Stimulated activated CD8-positive, alpha-beta memory T cell treated with anti-CD3 and anti-CD28 coated beads, Interleukin-12 subunit alpha, Interleukin-12 subunit beta, amount 100 ng/mL, for 4 hours (primary cell): ENCODE measurements at places on chromosomes 12 and 14.

DNA sequence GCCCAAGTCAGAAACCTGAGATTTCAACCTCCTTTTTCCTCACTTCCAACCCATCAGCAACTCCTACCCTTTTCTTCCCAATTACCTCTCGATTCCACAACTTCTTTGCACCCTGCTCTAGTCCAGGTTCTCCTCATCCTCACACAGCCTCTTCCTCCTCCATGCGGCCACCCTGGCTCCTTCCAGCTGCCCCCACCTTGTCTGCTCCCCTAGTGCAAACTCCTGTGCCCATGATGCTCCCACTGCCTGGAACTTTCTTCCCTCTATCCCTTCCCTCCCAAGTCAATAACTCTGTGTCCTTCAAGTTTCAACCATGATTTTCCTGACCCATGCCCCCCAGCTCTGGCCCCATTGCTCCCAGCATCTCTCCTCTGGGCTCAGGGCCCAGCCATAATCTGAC lies 17.3 kb downstream of the SELPLG start:
- no peak for DNase-seq

- DNase-seq: no peak
Measured at GRCh38 chr14:105066240-105067071, 1.2 kb upstream of the GPR132 start.

- DNase-seq: no peak
Measured at GRCh38 chr12:14390870-14391530, 25.5 kb downstream of the ATF7IP start.

DNA sequence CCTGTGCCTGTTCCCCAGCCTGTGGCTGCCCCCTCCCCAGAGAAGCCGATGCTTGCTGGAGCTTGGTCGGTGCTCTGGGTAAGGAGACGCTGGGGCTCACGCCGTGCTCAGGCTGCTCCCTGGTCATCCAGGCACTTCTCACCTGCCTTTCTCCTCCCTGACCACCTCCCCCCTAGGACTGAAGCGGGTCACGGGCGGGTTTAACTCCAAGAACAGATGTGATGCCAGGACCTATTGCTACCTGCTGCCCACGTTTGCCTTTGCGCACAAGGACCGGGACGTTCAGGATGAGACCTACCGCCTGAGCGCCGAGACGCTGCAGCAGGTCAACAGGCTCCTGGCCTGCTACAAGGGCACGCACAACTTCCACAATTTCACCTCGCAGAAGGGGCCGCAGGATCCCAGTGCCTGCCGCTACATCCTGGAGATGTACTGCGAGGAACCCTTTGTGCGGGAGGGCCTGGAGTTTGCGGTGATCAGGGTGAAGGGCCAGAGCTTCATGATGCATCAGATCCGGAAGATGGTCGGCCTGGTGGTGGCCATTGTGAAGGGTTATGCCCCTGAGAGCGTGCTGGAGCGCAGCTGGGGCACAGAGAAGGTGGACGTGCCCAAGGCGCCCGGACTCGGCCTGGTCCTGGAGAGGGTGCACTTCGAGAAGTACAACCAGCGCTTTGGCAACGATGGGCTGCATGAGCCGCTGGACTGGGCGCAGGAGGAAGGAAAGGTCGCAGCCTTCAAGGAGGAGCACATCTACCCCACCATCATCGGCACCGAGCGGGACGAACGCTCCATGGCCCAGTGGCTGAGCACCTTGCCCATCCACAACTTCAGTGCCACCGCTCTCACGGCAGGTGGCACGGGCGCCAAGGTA lies 8.4 kb upstream of the EP400 start:
- DNase-seq: no peak

DNA sequence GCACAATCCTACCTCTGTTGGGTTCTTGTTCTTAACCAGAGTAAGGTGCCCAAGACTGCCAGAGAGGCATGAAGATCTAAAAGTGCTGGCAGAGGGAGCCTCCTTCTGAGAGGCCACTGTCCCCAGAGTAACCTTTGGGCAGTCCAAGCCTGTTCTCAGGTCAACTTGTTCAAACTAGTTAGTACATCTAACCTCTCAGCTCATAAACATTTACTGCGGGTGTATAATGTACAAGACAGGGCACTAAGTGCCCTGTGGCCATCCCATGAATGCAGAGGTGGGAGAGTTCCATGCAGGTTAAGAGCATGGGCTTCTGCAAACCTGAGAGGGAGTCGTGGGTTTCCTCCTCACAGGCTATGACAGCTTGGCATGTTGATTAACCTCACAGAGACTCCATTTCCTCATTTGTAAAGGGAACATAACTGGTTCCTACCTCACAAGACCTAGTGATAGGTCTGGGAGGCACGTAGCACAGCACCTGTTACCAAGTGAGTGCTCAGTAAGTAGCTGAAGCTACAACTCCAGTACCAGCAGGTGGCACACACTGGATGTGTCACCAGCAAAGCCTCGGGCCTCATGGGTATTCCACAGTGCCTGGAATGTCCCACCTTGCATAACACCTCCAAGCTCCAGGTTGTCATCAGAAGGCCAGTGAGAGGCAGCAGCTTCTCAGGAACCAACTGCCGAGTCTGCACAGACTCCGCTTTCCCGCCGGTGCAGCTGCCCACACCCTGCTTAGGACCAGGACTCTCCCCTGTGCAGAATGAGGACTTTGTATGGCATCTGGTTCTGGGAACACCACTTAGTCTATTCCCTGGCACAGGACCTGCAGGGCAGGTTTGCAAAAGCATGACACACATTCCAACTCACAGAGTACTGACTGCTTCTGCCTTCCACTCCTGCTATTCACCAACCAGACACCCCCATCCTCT lies 4.4 kb downstream of the VDR start:
- DNase-seq: no peak

DNA sequence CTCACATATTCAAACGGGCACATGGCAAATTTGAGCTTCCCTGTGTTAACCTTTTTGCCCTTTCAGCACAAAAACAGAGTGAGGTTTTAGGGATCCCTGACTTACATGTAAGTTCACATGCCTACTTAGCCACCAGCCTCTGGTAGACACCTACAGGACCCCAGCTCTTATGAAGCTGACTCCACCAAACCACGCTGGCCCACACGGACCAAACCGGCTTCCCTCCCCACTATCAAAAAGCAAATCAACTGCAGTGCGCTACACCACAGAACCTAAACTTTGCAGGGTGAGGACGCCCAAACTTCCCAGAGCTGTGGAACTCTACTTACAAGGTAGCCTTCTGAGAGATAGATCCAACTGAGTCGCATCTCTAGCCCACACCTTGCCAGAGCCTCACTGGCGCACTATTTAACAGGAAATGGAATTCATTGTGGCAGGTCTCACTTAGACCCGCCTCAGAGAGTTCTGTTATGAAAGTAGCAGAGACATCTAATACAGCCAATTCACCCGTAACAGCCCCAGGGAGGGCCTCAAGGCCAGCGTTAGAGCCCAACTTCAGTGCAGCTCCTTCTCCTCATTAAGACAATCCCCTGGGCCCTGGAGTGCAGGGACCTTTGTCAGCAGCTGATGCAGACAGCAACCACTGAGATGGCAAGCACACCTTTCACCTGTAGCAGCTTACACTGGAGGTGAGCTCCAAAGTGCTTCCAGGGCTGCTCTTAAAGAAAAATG lies 49.2 kb downstream of the SH2B3 start:
- DNase-seq: no peak
